ENCODE measurements at places on chromosomes 5 and 9. TPM values are rescaled to one million over a fixed set of nuclear protein-coding genes. Genes with fewer than 3 reads are reported as not detected.

OR1J2 gene
- polyA plus RNA-seq = not detected

CEP120 gene
- polyA plus RNA-seq = 10.7 TPM

SLC36A2 gene
- 0.62 TPM for polyA plus RNA-seq

DNA sequence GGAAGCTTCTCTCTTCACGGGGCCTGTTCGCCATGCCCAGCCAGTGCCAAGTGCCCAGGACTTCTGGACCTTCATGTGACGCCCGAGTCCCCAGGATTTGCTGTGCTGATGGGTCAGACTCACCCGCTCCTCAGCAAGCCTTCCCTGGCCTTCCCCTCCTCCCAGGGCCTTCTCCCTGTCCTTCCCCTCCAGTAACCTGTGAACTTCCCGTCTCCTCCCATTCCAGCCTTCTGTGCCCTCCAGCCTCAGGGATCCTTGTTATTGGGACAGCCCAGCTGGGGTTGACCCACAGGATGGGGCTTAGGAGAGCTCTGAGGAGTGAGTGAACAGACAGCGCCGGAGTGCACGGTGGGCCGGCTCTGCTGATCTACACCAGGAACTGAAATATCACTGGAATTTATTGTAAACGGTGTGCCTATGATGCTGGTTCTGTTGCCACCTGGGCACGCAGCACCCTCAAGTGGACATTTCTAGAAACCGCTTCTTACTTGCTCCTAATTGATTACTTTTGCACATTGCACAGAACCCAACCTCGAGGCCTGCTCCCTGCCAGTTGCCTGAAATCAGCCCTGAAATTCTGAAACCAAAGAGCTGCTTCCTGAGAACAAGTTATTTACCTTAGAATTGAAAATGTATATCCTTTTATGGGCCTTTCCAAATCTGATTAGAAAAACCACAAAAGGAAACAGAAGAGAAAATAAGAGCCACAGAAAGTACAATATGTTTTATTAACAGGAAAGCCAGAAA lies 1.5 kb downstream of the SPAAR start:
- no peak for DNase-seq

- no peak for DNase-seq
Observed at GRCh38 chr5:83249156-83249555, 171.8 kb downstream of the XRCC4 start.

GRCh38 chr5:35370871-35371270 lies 140.6 kb upstream of the PRLR start:
- no peak for DNase-seq

DNA sequence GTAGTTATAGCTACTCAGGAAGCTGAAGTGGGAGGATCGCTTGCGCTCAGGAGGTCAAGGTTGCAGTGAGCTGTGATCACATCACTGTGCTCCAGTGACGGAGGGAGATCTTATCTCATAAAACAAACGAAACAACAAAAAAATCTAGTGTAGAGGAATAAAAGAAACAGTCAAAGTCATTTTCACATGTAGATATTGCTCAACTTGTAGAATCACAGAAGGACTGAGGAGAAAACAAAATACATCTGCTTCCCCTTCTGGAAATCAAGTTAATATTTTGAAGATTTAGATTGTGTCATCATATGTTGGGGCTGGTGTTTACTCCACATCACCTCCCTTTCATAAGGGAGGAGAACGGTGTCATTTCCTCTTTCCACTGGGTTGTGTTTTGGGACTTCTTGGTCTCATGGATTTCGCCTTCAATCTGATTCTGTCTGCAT lies 8.2 kb upstream of the SLC46A2 start:
- DNase-seq = no peak

DNA sequence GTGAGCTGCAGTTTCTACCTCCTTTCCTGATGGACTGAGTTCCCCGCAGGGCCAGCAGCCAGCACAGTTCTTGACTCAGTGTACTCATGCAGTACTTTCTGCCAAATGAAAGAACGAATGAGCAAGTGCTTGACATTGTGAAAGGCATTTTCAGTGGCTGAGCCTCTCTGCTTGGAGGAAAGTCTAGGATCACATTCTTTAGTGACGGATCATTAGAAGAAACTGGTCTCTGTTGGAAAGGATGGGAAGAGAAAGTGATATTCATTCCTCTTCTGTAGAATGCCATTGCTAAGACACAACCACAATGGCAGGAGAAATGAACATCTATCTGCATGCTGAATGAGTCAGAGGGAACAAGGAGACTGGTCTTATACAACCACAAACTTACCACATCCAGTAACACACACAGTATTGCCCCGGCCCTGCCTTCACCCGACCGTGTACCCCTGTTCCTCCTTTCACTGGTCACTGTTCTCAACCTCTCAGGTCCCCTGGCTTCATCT lies 206.9 kb downstream of the CRB2 start:
- no peak for DNase-seq

GRCh38 chr5:175655411-175655810 lies 2.5 kb upstream of the HRH2 start:
- DNase-seq = no peak

DNA sequence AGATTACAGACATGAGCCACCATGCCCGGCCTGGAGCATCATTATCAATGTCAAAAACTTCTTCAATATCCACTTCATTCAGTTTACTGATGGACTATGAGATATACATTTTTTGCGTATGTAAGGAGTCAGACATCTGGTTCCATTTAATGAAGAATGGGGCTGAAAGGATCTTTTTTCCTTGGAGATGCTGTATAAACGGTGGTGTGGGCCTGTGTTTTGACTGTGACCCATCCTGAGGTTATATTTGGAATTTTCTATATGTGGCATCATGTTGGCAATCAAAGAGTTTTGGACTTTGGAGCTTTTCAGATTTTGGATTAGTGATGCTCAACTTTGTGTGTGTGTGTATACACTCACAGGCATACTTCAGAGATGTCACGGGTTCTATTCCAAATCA lies 85.7 kb upstream of the FBXL17 start:
- no peak for DNase-seq

GRCh38 chr9:89750117-89750791 lies 145.4 kb downstream of the GADD45G start:
- no peak for DNase-seq

- no peak for DNase-seq
Observed at GRCh38 chr5:17114233-17114632, 103.2 kb upstream of the BASP1 start.

GRCh38 chr5:180130291-180130869 lies 58.8 kb upstream of the RNF130 start:
- DNase-seq = no peak

DNA sequence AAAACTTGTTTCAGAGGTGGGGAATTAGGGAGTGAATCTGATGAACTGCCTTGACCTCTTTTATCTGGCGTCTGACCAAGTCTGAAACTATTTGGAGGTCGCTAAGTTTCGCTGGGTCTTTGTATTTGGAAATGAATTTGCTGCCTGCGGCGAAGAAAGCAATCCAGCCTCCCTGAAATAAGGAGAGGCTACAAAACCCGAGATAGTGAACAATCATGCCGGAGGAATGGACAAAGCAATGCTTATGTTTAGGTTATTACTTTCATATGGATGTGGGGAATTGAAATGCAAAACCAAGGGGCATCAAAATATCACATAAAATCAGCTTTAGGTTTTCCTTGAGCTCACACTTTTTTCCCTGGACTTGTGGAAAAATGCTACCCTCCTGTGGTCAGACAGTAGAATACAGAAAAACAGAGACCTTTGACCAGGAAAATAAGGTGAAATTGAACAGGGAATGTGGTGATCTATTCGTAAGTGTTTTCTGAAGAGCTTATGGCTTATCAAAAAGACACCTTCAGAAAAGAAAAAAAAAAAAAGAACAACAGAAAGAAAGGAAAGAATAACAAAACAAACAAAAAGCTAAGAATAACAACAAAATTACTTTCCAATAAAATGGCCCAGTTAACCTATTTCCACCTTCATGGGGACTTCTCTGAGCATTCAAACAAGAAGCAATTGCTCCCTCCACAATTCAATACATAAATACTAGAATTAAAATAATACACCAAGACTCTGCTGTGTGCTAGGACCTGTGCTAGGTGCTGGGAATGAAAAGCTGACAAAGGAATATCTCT lies 68.6 kb upstream of the DPYSL3 start:
- DNase-seq = no peak

DNA sequence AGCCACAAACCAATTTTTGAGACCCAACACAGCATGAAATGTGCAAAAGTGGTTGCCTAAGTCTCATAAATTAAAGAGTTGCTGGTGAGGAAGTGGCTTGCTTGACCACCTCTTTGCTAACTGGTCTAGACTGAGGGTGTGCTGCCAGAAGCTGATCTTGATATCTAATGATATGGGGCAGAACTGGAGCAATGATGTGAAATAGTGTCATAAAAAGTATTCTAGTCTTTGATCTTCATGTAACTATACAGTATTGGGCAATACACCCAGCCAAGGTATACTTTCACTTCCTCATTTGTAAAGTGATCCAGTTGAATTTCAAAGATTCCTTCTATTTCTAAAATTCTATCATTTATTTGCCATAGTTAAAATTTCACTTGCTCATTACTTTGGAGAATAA lies 5.9 kb upstream of the YTHDC2 start:
- no peak for DNase-seq

DNA sequence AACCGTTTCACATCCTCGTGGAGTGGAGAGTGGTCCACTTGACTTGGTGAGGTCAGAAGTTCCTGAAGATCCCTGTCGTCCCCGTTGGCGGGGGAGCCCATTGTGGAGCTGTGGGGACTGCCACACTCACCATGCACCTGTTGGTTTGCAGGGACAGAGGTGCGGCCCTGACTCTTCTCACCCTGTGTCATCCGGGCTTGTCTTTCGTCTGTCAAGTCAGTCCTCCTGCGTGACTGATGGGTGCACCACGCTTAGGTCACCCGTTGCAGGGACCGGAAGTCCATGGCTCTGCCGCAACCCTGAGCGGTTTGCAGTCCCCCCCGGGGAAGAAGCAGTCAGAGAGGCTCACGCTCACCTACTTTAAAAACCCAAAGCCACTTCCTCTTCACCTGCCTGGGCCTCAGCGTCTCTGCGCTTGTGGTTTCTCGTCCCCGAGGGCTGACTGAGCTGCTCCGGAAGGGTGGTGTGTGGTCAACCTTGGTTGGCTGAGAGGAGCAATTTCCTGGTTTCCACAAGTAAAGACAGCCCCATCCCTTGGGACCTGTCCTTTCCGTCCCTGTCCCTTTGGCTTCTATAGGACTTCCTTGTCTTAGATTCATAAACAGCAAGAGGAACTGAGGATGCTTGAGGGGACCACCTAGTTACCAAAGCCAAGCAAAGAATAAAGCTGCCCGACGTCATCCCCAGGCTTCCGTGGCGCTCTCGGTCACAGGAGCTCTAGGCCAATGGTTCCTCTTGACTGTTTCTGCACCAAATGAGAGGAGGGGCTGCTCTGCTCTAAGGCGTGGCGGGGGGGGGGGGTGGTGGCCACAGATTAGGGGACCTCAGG lies 53.2 kb downstream of the USP20 start:
- no peak for DNase-seq

DNA sequence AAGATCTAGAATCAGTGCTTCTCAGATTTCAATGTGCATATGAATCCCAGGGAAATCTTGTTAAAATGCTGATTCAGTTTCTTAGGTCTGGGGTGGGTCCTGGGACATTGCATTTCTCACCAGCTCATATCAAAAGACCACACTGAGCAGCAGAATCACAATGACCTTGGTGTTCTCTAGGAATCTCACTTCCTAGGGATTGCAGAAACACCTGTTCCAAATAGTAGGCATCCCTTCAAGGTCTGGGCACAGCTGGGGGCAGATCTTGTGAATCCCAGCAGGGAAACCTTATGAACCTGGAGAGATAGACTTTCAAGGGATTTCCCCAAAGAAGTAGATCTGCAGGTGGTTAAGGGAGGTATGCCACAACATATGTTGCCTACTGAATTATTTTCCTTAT lies 8.9 kb upstream of the GARNL3 start:
- no peak for DNase-seq

- no peak for DNase-seq
Observed at GRCh38 chr5:98776066-98776705, 2.7 kb downstream of the RGMB start.

DNA sequence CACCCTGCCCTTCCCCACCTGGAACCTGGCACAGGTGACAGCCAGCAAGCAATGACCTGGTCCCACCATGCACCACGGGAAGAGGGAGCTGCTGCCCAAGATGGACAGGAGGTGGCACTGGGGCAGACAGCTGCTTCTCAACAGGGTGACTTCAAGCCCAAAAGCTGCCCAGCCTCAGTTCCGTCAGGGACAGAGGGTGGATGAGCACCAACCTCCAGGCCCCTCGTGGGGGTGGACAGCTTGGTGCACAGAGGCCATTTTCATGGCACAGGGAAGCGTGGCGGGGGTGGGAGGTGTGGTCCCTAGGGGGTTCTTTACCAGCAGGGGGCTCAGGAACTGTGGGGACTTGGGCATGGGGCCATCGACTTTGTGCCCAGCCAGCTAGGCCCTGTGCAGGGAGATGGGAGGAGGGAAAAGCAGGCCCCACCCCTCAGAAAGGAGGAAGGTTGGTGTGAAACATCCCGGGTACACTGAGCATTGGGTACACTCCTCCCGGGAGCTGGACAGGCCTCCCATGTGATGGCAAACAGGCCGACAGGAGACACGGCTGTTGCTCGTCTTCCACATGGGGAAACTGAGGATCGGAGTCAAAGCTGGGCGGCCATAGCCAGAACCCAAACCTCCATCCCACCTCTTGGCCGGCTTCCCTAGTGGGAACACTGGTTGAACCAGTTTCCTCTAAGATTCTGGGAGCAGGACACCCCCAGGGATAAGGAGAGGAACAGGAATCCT lies 1.9 kb downstream of the CEL start:
- DNase-seq = no peak

DNA sequence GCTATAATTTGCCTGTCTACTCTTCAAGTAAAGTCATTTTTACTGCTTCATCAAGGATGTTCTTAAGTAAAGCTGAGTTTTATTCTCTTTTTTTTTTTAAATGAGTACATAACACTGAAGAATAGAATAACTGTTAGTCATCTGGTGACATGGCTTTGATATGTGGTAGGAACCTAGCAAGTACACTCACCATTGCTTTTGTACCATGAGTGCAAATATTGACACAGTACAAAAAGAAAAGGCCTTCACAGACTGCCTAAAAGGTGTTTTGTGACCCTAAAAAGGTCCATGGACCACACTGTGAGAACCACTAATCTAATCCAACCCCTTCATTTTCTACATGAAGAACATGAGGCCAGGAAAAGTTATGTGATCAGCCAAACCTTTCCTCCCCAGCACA lies 55.0 kb downstream of the ECPAS start:
- DNase-seq = no peak
